Stimulated activated effector memory CD8-positive, alpha-beta T cell treated with anti-CD3 and anti-CD28 coated beads, Interleukin-12 subunit alpha, Interleukin-12 subunit beta, amount 100 ng/mL, for 72 hours (primary cell): ENCODE measurements at places on chromosomes 5 and 9.

- no peak for DNase-seq
Measured at GRCh38 chr9:15423231-15423985, 732 bp downstream of the SNAPC3 start.

DNA sequence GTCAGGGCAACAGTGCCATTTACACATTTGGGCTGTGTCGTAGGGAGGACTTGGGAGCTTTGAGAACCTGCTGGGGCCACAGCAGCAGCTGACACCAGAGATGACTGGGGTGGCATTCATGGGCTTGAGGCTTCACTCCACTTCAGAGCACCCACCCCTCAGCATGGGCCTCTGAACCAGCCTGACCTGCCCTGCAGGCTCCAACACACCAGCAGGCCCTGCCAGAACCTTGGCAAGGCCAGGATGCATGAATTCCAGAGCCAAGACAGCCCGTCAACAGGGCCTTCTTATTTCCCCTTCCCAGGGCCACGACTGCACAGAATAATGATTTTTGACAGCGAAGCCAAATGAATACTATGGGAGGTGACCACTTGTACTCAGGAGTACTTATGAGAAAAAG, 77.0 kb downstream of the SMIM23 start:
- peak; percentile 37 for DNase-seq

DNA sequence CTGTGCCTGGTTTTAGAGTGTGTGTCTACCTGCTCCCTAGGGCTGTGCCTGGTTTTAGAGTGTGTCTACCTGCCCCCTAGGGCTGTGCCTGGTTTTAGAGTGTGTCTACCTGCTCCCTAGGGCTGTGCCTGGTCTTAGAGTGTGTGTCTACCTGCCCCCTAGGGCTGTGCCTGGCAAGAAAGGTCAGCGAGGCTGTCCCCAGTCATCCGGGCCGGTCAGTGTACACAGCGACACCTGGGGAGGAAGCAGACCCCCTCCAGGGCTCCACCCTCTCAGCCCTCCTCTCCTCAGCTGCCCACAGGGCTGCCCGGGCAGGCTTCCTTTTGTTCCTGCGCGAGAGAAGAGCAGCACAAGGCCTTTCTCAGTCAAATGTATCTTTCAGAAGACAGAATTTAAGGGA, 4.1 kb downstream of the NRARP start:
- DNase-seq: peak; percentile 49

- DNase-seq: no peak
Measured at GRCh38 chr9:2816476-2817141, 27.3 kb downstream of the PUM3 start.

DNA sequence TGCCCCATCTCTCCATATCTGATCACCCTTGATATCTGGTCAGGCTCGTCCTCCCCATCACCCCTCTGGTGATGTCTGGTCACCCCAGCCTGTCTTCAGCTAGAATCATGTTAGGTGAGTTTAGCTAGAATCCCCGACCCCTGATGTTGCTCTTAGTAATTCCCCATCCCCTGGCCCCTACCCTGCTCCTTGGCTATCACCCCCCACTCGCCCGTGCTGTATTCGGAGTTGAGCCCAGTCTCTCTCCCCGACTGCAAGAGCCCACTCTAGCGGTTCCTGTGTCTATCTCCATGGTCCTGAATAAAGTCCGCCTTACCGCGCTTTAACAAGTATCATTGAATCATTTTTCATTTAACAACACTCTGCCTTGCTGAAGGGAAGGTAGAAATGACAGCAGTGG, 33.7 kb downstream of the ADAMTS2 start:
- no peak for DNase-seq

- no peak for DNase-seq
Measured at GRCh38 chr9:32906213-32906612, 95.2 kb downstream of the APTX start.

- DNase-seq: no peak
Measured at GRCh38 chr9:115194216-115194615, 76.3 kb upstream of the TNC start.

DNA sequence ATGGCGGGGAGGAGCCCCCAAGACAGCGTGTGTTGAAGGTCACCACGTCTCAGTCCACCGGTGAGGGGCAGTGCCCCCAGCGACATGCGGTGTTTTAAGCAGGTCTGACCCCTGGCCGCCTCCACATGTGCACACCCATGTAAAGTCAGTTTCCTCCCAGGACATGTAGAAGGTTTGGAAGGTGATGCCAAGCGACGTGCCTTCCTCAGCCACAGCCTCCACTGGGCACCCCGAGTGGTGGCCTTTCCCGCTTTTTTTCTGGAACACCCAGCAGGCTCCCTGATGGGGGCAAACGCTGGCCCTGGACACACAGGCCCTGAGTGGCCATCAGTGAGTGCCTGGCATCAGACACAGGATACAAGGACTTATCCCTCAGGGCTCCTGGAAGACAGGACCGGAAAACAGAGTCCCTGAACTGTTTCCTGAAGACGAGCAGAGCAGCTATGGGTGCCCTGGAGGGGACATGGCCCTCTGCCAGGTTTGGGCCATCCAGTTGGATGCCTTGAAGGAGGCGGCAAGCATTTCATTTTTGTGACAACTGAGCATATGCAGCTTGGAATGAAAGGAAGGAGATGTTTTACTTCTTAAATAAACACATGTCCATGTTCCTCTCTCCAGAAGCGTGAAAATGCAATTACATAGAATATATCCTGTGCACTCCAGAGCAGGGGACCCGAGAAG, 275.8 kb upstream of the IRX2 start:
- no peak for DNase-seq

GRCh38 chr5:87649455-87649854, 236.7 kb upstream of the CCNH start:
- DNase-seq: no peak

- no peak for DNase-seq
Measured at GRCh38 chr9:133880136-133880535, 112.0 kb downstream of the VAV2 start.

DNA sequence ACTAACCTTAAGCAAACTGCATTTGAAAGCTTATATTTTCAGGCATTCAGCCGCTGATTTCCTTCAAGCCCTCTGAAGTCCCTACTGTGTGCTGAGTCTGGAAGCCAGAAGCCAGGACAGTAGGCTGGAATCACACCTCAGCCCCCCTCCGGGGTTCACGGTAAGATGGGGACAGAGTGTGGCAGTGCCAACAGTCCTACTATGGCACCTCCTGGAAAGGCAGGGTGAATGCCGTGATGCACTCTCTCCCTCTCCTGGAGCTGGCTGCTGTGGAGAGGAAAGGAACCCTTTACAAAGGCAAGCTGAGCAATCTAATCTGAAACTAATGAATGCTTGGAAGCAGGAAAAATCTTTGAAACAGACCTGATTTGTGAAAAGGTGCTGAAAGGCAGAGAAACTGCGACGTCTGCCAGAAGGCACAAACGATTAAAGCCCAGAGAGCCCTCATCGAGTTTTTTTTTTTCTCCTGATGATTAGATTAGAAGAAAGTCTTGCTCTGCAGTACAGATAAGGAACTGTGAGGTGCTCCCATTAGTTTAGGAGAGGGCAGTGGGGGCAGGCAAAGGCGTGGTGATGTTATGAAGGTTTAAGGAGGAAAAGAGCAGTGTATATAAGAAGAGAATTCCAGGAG, 21.0 kb downstream of the ANKH start:
- no peak for DNase-seq

DNA sequence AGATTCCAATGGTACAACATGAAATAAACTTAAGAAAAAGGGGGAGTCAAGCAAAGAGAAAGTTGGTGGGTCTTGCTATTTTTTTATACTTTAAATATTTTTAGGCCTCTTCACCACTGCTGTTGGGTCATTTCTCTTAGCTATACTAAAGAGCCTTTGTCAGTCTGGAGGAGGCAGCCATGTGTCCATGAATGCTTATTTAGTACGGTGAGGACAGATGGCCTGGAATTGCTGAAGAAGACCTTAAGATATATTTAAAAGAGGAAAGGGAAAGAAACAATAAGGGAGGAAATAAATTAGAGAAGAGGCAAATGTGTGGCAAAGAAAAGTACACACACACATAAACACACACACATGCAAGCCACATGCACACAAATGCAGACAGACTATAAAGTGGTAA, 560.5 kb upstream of the MEF2C start:
- no peak for DNase-seq

- no peak for DNase-seq
Measured at GRCh38 chr5:76525956-76526355, 97.2 kb downstream of the F2RL2 start.

- DNase-seq: peak; percentile 64
Measured at GRCh38 chr9:91727316-91727861, 222.6 kb downstream of the ROR2 start.

GRCh38 chr5:178688551-178688950, 41.9 kb downstream of the ZNF354A start:
- no peak for DNase-seq

- DNase-seq: no peak
Measured at GRCh38 chr5:109125755-109126429, 283.9 kb downstream of the PJA2 start.

DNA sequence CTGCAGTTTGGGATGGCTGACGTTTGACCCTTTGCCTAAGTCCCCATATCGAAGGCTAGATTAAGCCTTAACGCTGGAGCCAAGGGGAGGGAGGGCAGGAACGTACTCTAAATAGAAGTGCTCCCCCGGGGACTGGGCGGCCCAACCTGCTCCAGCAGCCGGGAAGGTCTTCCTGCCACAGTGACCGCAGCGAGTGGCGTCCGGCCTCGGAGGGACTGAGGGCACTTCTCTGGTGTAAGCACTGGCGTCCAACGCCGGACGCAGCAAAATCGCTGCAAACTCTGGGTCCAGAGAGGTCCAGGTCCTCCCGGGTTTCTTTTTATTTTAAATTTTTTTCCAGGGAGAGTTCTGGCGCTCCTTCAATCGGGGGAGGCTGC, 505 bp upstream of the ACER2 start:
- DNase-seq: no peak

DNA sequence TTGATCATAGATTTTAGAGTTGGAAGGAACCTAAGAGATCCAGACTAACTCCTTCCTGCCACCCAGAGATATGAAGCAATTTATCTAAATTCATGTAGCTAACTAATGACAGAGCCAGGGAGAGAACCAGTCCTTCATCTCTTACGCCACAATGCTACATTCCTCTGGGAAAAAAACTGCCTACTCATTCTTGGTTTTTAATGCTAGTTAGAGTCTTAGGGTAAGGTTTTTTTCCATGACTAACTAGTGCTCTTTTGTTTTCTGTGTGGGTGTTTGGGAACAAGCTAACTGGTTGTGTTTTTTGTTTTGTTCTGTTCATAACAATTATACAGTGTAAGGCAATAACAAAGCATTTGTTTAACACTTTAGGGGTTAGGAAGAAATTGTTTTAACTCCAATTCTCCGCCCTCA, 52.4 kb downstream of the SLC44A1 start:
- no peak for DNase-seq

DNA sequence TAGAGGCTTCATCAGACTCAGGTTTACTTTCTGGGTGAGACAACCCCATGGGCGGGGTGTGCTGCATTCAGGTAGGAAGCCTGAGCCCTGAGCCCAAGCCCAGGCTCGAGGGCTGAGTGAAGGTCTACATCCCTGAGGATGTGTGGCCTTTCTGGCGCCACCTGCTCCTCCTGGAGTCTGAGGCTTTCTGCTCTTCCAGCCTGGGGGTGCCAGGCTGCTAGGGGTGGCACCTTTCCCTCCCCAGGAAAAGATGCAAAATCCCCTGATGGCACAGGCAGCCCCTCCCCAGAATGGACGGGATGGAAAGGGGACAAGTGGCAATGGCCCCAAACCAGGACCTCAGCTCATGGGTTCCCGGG, 44.4 kb upstream of the PRRC2B start:
- DNase-seq: no peak

DNA sequence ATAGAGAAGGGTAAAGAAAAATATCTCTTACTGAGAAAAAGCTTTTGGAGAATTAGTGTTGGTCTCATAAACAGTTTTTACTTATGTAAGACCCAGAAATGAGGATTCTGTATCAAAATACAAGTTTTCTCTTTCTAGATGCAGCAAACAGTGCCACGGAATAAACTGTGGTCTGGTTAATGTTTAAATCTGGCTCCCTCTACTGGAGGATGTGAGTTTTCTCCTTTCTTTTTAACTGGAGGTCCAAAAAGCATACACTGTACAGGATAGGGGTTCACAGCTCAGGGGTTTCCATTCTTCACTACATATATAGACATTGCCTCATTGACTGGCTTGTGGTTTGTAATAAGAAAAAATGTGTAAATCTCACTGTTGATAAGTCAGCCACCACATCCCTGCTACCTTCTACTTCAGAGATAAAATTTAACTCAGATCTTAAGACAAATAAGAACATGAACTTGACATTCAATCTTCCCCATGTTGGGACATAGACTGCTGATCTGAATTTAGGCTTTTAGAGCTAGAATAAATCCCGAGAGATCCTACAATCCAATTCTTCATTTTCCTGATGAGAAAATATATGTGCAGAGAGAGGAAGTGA, 98.9 kb downstream of the CFAP95 start:
- DNase-seq: no peak

GRCh38 chr9:91856419-91856818, 93.6 kb downstream of the ROR2 start:
- no peak for DNase-seq

GRCh38 chr9:76595645-76596044, 136.7 kb downstream of the GCNT1 start:
- DNase-seq: no peak

DNA sequence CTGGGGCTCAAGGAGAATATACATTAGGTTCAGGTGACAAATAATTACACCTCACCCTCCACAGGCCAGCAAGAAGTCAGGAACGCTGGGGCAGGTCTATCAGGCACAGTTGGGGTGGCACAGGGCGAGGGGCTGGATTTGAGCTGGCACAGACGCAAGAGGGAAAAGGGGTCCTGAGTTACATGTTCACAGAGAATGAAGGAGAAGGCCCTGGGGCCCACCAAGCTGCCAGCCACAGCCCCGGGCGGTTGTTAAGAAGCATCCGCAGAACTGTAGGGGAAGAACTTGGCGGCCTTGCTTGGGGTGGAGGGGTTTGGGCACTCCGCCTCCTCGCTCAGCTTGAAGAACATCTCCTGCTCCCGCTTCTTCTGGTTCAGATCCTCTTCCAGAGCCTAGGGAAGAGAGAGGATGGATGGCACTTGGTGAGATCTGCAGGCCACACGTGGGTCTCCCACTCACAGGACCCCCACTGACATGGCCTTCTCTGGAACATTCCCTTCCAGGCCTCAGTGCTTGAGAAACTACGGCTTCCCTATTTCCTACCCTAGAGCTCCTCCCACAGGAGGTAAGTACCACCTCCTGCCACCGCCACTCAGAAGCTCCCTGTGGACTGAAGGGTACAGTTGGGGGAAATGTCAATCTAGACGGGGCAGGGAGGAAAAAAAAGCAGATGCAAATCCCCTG, 38.3 kb upstream of the FBXW11 start:
- no peak for DNase-seq

GRCh38 chr5:54528633-54529209, 11.2 kb downstream of the SNX18 start:
- DNase-seq: no peak

GRCh38 chr5:142680605-142681259, 5.2 kb downstream of the FGF1 start:
- DNase-seq: no peak

GRCh38 chr5:79961716-79962574, 29.1 kb downstream of the MTX3 start:
- no peak for DNase-seq
